ENCODE measurements at places on chromosomes 1 and 21.

DNA sequence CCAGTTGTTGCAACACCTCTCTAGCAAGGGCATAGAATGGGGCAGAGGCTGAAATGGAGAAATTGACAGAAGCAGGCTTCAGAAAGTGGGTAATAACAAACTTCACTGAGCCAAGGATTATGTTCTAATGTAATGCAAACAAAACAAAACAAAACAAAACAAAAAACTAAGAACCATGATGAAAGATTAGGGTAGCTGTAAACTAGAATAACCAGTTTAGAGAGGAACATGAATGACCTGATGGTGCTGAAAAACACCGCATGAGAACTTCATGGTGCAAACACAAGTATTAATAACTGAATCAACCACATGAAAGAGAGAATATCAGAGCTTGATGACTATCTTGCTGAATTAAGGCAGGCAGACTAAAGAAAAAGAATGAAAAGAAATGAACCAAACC lies 1707.7 kb downstream of the BRINP3 start:
- no peak for DNase-seq

DNA sequence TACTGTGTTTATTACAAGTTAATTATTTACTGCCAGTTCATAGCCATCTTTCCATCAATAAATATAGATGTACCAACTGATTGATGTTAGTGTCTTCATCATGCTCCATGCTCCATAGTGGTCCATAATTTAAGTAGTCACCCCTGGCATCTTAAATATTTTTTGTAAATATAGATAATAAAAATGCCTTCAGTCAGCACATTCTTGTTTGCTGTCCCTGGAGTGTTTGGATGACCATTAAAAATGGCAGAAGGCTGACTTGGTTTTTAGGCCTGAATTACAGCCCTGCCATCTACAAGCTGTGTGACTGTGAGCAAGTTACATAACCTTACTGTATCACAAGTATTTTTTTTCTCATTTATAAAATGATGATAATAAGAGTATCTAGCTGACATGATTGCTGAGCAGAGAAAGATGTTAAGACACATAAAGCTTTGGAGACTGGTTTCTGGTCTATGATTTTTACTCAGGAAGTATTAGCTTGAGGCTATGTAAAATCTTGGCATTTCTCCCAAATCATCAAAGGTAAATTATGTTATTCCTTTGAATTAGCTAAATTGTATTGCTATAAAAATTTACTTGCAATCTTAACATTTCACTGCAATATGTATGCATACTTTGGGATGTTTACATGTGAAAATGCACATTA lies 427.2 kb downstream of the USP25 start:
- no peak for DNase-seq

- DNase-seq = no peak
Measured at GRCh38 chr1:65626003-65626402, 166.7 kb upstream of the PDE4B start.

DNA sequence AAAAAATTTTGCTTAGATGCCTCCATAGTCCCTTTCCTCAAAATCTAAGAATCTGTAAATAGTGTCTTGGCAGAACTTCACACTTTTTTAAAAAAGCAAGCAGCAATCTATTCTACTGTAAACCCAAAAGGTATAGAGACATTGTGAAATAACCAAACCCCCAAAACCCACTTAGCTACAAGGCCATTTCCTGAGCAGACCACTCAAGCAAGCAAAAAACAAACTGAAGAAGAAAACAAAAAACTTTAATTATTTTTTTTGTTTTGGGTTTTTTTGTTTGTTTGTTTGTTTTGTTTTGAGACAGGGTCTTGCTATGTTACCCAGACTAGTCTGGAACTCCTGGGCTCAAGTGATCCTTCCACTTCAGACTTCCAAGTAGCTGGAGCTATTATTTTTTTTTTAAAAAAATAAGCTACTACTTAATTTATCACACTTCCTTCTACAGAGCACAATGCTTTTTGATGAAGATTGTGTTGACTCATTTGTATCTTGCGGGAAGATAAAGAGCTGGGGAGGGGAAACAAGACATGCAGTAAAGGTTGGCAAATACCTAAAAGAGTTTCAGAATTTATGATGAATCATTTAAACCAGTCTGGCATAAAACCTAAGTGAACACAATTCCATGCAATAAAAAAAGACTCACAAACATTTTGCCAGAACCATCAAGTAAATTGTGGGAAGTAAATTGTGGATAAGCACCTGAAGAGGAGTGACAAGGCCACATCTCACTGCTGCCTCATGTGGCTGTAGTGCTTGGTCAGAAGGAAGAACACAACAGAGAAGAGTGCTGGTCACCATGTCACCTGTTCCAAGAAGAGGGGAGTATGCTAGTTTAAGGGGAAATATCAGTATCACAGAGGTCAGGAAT lies 2.7 kb upstream of the PTPN22 start:
- DNase-seq = no peak

- no peak for DNase-seq
Measured at GRCh38 chr1:177525176-177525575, 354.4 kb downstream of the BRINP2 start.

DNA sequence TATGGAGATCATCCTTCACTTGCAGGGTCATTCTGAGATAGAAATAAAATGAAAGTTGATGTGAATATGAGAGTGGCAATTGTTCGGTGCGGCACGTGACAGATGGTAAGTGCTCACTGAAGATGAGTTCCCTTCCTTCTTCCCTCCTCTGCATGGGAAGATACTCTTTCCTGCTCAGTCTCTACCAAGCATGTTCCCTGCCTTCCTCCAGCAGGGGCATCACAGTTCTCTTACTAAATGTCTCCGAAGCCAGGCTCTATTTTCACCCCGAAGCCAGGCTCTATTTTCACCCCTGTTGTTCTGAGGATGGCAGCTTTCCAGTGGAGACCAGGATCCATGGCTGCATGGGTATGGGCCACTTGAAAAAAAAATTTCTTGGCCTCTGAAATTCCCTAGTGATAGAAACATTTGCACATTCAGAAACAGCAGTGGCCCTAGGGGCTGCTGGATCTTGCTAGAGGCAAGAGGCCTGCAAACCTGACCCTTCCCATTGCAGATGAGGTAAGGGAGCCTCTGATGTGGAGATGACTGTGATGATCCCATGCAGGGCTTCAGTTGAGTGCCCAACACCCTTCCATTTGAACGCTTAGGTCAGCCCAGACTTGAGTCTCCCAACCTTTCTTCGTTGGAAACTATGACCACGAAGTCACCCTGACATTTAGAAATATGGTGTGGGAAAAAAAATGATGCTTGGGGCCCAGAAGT lies 123.7 kb upstream of the HMGB4 start:
- no peak for DNase-seq

DNA sequence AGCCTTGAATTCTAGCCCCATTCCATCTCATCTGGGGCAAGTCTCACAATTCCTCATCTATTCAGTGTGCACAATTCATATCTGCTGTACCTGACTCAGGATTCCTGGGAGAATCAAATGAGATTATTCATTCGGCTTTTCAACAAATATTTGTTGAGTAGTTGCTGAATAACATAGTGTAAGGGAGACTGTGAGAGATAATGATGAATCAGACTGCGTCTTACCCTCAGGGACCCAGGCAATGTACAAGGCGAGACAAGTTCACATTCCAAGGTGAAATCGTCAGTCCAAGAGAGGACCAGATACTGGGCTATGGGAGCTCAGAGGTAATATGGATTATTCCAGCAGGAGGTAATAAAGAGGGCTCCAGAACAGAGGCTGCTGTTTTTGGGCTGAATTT lies 67.8 kb upstream of the SMYD2 start:
- DNase-seq = no peak

All from psoas muscle (tissue), 8 donors.